Retinal pigment epithelial cell (primary cell): ENCODE measurements at places on chromosomes 4 and X.

- no peak for DNase-seq
These were observed 45.3 kb downstream of the ANK2 start for GRCh38 chr4:113094802-113095201.

GRCh38 chr4:44149282-44149681, 299.3 kb downstream of the KCTD8 start:
- no peak for DNase-seq

GRCh38 chrX:9341291-9342201, 123.3 kb upstream of the TBL1X start:
- no peak for DNase-seq

DNA sequence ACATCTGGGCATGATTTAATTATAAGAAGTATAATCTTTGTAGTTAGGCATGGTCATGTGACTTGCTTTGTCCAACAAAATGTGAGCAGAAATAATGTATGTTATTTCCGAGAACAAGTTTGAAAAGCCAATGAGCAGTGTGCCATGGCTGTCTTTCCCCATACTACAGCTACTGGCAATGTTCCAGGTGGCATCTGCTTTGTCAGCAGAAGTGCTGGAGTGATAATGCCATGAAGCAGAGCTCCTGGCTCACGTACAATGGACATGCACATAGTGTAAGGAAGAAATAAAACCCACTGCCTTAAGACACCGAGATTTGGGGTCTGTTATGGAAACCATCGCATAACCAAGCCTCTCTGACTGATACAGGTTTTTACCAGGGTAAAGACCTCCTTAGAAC, 212.6 kb upstream of the RASGEF1B start:
- no peak for DNase-seq

DNA sequence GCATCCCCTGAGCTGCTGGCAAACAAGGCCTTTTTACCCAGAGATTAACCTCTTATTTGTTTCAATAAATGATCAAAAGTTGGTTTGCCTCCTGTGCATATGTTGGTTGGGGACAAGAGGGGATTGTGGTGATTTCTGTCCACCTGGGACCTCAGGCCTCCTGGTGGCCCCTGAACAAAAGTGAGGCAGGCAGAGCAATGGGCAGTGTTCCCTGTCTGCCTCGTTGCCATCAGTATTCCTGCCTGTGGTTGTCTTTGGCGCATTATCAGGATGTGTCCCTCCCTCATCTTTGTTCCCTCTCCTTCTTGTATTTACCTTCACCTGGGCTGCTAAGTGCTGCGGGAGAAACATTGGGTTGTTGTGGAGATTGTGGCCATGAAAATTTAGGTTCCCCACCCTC, 65.3 kb upstream of the DRD5 start:
- no peak for DNase-seq

GRCh38 chr4:186628058-186628711, 72.8 kb upstream of the MTNR1A start:
- DNase-seq, result no peak

DNA sequence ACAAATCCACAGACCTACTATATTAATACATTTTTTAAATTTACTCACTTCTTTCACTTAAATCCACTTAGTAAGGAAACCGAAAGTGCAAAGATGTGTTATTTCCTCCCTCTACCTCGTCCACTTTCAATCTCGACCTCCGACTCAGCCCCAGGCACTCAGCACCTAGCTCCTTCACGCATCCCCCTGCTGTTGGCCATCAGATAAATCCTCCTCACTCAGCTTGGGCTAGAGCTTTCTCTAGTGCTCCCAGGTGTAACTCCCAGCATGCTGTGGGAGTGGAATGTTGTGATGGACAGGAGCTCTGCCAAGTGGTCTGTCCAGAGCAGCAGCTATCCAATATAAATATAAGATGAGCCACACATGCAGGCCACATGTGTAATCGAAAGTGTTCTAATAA, 26.7 kb upstream of the TEC start:
- no peak for DNase-seq

DNA sequence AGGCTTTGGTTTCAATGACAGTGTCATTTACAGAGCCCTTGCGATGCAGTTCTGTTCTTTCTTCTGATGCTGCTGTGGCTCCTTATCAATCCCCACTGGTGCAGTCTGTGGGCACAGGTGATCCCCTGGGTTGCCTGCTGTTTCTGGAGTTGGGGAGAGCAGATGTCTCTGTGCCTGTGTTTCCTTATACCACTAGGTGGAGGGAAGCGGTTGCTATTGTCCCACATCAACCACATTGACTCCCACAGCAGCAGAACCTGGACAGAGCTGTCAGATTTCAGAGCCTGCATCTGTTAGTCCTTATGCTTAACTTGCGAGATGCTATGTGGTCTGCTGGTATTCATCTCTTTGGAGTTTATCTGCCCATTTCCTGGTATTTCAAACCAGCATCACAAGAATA, 57.7 kb downstream of the NEIL3 start:
- DNase-seq, result no peak

GRCh38 chr4:111208970-111209369, 586.1 kb upstream of the PITX2 start:
- DNase-seq, result no peak

GRCh38 chr4:182133033-182133432, 110.2 kb upstream of the TENM3 start:
- DNase-seq, result no peak

DNA sequence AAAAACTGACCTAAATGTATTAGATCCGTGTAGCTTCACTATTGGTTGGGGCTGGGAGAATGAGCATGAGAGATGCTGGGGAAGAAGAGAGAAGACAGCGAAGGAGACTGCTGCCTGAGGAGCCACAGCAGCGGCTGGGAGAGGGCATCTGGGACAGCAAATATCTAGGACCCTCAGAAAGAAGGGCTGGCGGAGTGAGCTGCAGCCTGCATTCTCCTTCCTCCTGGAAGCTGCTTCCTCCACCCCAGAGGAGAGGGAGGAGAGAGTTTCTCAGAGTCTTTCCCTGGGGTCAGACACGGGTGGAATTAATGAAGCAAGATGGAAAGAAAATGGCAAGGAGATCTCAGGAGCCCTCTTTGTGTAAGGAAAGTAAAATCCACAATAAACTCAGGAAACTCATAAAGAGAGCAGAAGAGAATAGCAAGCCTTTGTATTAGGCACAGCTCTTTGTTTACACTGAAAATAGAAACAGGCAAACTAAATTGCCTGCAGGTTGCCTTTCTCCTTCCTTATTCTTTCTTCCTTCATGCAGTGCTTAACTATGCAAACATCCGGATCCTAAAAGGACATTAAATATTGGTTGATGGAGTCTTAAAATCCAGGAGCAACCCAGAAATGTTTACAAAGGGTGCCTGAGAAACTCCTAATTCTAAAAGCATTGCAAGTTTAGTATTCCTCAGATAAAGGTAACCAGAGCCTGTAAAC, 130.3 kb upstream of the GALNT7 start:
- DNase-seq, result no peak

- no peak for DNase-seq
These were observed 97.8 kb downstream of the DOCK11 start for GRCh38 chrX:118593407-118593806.

- no peak for DNase-seq
These were observed 62.5 kb downstream of the CHRDL1 start for GRCh38 chrX:110733166-110733565.

DNA sequence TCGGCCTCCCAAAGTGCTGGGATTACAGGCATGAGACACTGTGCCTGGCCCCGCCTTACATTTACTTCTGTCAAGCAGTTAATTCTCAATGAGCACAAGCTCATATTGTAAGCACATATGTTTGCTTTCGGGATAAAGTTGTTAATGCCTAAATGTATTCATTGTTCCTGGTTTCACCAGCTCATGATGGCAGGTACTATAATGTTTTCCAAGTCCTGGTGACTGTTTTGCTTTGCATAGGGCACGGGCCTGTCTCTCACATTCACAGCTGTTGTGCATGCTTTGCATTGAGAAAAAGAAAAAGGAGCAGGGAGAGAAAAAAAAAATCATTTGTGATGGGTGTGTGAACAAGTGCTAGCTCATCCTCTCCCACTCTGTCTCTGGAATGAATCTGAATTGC, 661.2 kb upstream of the TENM3 start:
- no peak for DNase-seq

DNA sequence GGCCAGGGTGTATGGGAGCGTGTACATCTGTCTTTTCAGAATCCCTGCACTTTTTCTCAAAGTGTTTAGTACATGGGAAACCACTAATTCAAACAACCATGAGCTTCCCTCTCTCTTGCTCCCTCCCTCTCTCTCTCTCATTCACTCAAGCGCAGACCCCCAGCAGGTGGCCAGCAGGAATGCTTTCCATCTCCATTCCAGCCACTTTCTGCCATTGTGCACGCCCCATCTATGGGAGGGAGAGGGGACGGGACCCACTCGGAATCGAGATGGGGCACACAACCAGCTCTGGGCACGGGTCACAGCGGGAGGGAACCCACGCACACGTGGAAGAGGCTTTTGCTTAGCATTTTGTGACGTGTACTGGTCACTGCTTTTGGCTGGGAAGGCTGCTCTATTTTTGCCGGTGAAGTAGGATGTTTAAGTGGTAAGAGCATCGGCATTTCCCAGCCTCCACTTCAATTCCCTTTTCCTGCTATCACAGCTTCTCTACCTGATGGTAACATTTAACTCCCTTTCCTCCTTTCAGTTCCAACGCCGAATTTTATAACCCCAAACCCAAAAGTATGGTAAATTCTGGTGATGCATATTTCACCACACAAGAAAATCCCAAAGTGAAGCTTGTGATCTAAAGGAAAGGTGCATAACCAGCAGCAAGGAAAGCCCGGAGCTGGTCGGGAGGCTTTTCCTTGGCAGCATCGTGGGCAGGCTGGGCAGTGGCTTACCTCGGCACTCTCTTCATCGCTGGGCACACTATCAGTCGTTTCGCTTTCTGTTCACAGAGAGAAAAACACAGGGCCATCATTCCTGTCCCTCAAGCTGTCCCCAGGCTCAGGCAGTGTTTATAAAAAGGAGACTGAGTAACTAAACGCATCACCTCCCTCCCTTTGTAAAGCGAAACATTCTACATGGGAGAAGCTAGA, 84.1 kb downstream of the IRF2 start:
- DNase-seq, result no peak

GRCh38 chr4:158758142-158758541, 10.7 kb upstream of the FNIP2 start:
- no peak for DNase-seq

DNA sequence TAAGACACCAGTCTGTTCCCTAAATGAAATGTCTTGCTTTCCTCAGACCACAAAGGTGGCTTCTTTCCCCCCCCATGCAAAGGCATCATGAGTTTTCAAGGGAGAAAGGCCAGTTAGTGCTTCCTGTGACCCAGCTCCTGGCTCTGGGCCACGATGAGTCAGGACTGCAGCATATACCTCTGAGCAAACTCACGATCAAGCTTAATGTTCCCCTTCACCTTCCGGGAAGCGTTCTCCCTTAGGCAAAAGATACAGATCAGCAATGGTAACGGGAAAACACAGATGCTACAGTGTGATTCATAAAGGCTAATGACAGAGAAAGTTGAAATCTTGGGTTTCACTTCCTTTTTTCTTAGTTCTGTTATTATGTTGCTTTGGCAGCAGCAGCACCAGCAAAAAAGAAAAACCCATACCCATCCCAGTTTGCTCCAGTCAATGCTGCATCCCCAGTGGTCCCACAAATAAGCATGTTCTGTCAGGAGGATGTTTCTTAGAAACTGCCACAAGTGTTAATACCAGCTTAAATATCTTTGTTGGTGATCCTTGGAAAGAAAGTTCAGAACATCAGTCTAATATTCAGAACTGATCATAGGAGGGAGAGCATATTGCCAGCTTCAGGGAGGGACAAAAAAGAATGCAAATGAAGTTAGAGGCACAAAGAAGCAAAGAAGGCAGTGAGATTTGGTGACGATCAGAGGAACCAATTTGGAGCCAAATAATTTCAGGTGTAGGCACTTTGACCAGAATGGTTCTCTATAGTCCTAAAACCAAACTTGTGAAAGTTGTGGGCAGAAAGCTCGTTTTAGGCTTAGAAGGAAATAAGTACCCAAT, 41.2 kb downstream of the LONRF3 start:
- DNase-seq, result peak; percentile 55

DNA sequence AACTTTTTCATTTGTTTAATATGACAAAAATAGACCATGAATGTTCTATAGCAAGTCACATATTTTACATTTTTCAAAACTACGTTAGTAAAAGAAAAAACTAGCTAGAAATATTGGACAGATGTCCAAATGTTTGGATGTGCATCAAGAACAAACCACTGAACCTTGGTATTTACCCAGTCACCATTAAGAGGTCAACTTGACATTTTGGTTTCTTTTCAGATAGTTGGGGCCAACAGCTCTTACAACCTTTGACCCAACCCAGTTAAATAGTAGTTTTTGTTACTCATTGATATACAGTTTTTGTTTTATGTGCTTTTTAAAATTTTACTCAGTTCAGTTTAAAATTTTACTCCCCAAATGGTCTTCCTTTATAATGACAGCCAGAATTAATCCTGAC, 238.7 kb upstream of the TET2 start:
- no peak for DNase-seq

DNA sequence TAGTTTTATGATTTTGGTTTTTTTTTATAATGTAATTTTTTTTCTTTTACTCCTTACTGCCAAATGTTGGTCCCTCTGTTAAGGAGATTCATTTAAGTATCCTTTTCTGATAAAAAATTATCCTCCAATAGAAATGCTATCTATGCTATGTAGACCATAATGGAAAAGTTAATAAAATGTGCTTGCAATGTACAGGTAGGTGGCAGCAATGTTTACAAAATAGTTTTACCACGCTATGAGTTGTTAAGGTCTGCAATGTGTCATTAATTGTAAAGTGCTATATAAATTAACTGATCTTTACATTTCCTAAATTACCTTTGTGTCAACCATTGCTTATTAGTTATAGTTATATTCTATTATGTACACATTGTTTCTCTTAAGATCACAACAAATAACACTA, 3.8 kb upstream of the CENPC start:
- DNase-seq, result peak; percentile 10

DNA sequence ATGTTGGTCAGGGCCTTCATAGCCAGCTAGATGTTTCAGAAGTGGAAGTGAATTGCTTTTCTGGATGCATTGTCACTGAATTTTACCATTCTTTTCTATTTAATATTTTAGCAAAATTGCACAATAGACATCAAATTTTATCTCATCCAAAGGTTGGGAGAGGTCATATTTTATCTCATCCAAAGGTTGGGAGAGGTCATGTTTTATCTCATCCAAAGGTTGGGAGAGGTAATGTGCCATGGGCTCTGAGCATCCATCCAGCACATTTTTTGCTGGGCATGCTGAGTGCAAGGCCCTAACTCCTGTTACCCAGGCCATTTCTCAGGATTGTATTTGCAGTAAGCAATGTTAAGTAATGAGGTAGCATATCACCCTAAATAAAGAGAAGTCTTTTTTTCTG, 14.7 kb upstream of the CYP2U1 start:
- DNase-seq, result no peak

DNA sequence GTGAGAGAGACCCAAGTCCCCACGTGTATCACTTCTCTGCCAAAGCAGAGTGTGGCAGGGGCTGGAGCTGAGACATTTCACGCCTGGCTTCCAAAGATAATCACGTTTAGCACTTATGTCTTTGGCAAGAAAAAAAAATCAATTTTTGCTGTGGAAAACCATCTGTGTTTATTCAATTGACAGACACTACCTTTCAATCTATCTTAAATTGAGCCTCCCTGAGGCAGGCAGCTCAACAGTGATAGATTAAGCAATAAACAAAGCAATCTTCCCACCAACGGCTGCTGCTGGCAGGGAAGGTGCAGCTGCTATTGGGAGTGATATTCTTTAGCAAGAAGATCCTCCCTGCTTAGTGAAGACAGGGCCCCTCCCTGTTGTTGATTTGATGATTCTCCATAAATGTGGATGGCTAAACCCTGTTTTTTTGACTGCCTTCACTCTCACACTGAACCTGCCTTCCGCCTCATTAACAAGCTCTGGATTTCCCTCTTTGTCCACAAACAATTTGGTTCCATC, 11.6 kb upstream of the MAGEB17 start:
- DNase-seq, result no peak

- peak; percentile 17 for DNase-seq
These were observed 908.1 kb downstream of the CCSER1 start for GRCh38 chr4:91035276-91035675.
